ENCODE measurements at places on chromosomes 6 and 20.
A peak's percentile ranks its signal among the peaks of the same experiment; 100 is the strongest.

- DNase-seq = no peak
Observed at GRCh38 chr6:165183071-165183470, 126.3 kb downstream of the C6orf118 start.

GRCh38 chr6:16086965-16087364, 41.9 kb upstream of the MYLIP start:
- DNase-seq = no peak

DNA sequence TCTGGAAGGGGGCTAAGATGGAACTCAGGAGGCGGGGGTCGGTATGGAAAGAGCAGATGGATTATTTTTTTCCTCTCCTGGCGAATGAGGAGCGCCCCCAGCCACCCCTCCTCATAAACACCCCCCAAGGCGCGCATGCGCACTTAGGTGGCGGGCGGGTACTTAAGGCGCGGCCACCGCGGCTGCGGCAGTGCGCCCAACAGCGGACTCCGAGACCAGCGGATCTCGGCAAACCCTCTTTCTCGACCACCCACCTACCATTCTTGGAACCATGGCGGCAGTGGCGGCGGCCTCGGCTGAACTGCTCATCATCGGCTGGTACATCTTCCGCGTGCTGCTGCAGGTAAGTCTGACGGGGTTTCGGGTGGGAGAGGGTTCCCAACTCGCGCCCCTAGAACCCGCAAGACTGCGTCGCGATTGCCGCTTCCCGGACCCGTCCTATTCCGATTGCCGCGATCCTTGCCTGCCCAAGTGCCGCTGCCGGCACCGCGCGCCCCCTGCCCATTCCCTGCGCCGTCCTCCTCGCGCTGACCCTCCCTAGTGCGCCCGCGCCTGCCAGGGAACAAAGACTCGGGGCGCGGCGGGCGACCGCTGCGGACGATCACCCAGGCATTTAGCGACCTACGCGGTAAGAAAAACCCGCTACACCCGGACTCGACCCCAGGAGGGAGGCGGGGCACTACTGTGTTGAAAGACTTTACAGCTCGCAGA, at the start of gene NNAT:
NNAT (plus strand) TSS at position 190 of the 711 bp plus-strand sequence; CDS start at position 272, 82 bp downstream.
- DNase-seq = no peak

DNA sequence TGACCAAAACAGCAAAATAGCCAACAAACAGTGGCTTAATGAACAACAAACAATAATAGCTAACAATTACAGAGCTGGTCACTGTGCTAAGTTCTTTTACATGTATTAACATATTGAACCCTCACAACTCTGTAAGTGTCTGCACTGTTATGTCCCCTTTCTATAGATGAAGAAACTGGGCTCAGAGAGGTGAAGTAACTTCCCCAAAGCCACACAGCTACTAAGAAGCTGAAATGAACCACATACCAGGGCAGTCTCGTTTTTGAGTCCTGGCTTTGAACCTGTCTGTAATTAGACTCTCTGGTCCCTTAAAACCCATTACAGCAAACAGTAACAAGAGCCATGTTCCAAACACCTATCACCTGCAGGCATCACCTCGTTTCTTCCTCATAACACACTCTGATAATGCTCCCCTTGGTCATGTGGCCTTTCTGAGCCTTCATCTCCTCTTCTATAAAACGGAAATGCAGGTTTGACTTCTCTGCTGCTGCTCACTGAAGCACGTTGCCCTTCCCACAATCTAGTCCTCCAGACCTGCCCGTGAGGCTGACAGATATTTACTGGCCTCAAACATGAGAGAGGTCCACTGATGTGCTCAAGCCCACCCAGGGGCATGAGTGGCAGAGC, 23.3 kb downstream of the KCNK15 start:
- DNase-seq = no peak

- DNase-seq = no peak
Observed at GRCh38 chr6:163199371-163199770, 215.1 kb upstream of the QKI start.

- DNase-seq = no peak
Observed at GRCh38 chr6:106539936-106540335, 89.4 kb downstream of the RTN4IP1 start.

DNA sequence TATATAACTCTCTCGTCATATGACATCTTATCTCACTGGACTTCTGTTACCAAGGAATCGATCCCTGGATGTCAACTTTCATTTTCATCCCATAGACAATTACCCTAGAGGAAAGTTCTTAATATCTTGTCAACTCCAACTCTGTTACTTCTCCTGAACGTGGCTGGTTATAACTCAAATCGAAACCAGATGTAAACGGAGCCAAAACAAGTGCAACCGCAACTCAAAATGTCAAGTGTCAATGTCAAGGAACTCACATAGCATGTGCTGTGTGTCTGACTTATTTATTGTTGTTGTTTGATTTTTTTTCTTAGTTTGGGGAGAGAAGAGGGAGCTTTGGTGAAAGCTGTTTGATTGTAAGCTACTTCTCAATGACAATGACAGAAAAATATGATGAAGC, 108.6 kb downstream of the VIP start:
- no peak for DNase-seq

- DNase-seq = no peak
Observed at GRCh38 chr6:117167520-117168271, 97.7 kb upstream of the VGLL2 start.

- no peak for DNase-seq
Observed at GRCh38 chr6:108766419-108766818, 81.8 kb upstream of the ARMC2 start.

DNA sequence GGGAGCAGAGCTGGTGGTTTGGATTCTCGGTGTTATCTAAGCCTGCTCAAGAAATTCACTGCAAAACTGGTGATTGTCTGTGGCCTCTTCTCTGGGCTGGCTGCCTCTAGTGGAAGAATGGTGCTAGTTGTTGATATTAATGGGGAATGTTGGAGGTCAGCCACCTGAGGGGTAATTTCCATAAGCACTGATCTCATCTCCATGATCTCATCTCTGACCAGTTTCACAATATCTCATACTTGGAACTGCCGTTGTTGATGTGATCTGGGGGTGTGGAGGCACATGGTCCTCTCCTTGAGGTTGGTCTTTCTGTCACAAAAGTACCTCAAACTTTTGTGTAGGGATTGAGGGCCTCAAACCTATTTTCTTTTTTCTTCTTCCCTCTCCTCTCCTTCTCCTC, 102.6 kb downstream of the CD109 start:
- DNase-seq = no peak

- no peak for DNase-seq
Observed at GRCh38 chr6:25270559-25270958, 8.6 kb upstream of the CARMIL1 start.

GRCh38 chr6:131101911-131102680, 33.2 kb upstream of the AKAP7 start:
- DNase-seq = no peak

DNA sequence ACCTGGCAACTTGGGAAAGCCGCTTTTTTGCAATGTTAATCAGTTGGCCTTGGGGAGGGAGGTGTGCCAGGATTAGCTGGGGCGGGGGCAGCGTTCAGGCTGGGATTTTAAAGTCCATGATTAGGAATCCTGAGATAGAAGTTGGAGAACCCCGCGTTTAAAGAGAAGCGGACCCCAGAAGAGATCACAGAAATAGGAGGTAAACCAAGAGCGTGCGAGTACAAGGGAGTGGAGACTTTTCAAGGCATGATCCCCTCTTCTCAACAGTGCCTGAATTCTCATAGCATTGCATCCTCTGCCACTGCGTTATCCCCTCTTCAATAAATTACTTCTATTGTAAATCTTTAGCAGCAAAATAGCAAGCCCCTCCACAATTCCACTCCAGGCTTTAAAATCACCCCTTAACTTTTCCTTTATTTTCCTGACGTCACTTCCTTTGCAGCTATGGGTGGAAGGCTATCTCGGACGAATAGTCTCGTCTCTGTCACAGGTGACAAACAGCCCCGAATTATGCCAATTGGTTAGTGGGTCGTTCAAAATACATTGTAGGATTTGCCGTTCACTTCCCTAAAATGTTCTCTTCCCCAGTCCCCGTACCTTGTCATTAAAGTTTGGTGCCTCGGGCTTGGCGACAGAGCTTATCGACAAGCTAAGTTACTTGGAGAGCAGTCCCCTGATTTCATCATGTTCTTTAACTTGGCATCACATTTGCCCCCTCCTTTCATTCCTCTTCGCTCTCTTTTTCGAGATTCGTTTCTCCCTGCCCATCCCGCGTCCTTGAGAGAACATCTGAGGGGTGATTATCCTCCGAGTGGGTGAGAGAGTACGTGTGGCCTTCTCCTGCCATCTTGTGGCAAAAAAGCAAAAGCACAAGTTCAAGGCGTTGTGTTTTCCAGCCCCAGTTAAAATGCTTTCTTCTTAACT, 17.1 kb downstream of the OR2B2 start:
- DNase-seq = peak; percentile 79

DNA sequence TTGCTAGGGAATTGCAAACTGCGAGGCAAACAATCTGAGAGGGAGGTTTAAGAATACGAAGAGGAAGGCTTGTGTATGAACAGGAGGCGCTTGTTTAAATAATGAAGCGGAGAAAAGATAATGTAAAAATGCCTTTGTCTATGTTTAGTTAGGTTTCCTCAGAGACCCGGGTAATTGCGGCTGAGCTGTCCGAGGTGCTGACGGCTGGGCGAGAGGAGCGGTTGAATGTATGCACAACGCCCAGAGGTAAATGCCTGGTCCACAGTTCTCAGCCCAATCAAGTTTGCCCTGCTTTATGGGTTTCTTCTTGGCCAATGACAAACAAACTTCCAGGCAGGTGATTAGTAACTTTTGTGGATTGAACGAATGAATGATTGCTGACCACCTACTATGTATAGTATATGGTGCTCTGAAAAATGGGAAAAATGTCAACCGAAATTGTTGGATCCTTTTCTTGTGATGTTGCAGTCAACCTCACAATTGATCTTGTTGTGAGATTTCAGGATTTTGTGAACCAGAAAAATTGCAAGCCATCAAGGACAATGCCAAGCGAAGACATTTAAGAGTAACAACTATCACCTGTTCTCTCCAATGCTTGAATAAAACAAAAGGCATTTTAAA, 38.3 kb upstream of the SLC32A1 start:
- DNase-seq = peak; percentile 14

DNA sequence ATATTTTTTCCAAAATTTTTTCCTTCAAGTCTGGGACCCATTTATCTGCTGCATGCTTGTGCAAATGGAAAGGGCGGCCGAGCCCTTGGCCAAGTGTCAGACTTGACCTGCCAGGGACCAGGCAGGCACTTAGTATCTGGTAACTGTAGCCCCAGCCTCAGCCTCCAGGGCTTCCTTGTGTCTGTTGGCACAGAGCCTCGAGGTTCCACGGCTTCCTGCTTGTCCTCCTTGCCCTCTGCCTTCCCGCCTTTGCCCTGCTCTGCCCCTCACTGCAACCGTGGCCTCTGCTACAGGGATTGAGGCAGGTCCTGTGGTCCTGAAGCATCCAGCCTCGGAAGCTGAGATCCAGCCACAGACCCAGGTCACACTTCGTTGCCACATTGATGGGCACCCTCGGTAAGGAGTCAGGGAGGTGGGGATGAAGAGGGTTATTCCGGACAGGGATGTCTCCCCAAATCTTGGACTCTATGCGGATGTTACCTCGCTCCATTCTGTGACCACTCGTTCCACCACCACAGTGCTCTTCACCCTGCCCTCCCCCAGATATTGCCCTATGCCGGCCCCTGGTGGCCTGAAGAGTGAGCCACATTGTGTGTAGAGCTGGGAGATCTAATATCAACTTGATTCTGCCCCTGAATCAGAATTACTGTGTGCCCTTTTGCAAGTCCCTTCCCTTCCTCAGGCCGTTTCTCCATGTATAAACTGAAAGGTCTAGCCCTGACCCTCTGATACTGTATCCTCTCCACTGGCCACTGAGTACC, 41.5 kb upstream of the SRF start:
- DNase-seq = no peak

DNA sequence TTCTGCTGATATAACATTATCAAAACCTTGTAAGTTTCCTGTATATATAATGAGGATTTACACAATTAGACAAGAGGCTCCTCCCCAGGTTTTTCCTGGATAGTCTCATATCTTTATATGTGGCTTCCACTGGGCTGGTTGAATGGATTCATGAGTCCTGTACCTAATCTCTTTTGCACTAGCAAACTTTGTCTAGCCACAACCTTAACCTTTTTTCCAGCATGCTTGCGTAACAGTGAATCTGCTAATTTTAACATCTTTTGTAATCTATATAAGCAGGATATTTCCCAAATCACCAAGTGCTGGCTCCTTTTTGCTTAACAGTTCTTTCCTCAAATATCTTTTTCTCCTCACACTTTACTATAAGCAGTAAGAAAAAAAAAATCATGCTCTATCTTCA, 153.6 kb downstream of the COL21A1 start:
- no peak for DNase-seq

GRCh38 chr20:10523443-10523842, 88.3 kb downstream of the SLX4IP start:
- DNase-seq = no peak

- no peak for DNase-seq
Observed at GRCh38 chr20:63568986-63569949, 4.8 kb downstream of the HELZ2 start.

DNA sequence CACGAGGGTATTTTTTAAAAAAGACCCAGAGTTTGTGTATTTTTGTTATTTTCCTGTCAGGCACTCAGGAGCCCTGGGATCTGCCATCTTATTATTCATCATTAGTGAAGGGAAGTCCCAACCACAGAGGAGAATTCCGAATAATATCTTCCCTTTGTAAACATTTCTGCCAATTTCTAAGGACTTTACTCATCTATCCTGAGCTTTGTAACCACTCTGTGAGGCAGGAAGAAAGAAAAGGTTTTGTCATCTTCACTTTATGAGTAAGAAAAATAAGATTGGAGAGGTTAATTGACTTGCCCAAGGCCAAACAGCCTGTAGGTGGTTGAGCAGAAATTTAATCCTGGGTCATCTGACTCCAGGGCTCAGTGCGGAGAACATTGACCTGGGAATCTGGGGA, 23.0 kb upstream of the IYD start:
- DNase-seq = no peak

- no peak for DNase-seq
Observed at GRCh38 chr20:18176318-18176785, 38.7 kb downstream of the KAT14 start.

GRCh38 chr6:166572370-166573261, 13.9 kb downstream of the RAMACL start:
- no peak for DNase-seq

- DNase-seq = no peak
Observed at GRCh38 chr20:36541768-36542488, 609 bp downstream of the MYL9 start.

Measured in CD4-positive, alpha-beta T cell treated with Interleukin-6 at 100 ng/mL for 8 hours (primary cell).